ENCODE measurements at places on chromosomes 16 and 17.

GRCh38 chr16:85782451-85782850 lies 16.9 kb downstream of the EMC8 start:
- DNase-seq, result no peak

DNA sequence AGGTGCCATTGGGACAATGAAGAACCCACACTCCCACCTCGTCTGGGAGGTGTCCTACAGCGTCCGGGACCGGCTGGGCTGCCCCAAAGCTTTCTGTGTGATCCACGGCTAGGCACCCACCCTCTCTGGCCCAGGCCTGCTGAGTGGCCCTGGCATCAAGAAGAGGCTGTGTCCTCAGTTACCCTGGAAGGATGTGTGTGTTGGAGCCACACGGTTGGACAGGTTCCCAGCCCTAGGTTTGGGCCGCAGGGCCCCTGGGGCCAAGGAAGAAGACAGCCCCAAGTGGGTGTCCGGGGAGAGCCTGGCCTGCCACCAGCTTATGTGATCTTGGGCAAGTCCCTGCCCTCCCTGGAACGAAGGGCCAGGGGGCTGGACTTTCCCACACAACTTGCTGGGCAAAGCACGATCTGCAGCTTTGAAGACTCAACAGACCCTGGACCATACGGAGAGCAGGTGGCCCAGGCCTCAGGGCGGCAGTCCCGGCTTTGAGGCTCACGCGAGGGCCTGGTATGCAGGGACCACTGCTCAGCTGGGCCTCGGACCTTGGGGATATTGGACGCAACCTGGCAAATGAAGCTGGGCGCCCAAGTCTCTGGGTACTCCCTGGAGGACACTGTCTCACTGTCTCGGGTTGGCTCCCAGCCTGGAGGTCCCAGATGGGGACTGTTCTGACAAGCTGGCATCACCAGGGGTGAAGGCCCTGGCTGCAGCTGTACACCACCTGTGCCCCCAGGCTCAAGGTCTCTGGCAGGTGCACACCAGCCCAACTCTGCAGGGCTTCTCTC lies 17.5 kb downstream of the MYBBP1A start:
- no peak for DNase-seq

DNA sequence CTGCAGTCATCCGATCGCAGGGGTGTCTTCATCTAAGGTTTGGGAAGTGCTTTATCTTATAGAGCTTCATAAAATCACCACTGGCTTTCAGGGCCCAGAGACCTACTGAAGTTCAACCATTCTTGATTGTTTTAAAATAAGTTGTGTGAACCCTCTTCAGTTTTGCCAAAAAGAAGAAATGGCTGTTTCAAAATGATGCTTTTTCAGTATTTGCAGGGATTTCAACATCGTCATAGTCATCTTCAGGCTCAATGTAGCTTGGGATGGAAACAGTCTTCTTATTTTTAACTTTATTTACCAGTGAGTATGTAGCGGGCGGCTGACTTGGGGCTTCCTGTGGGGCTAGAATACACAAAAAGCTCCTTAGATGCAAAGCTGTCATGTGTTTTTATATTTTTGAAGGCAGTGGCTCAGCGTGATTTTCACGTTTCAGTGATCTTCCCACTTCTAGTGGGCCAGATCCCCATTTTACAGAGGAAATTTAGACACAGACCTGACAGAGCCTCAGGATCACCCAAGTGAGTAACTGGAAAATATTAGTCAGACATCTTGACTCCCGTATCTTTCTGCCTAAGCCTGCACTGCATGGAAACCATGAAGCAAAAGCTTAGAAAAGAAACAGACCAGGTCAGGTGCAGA lies 19.1 kb upstream of the ZNF594 start:
- DNase-seq, result no peak

GRCh38 chr17:35607239-35607847 lies 20.2 kb downstream of the AP2B1 start:
- no peak for DNase-seq

DNA sequence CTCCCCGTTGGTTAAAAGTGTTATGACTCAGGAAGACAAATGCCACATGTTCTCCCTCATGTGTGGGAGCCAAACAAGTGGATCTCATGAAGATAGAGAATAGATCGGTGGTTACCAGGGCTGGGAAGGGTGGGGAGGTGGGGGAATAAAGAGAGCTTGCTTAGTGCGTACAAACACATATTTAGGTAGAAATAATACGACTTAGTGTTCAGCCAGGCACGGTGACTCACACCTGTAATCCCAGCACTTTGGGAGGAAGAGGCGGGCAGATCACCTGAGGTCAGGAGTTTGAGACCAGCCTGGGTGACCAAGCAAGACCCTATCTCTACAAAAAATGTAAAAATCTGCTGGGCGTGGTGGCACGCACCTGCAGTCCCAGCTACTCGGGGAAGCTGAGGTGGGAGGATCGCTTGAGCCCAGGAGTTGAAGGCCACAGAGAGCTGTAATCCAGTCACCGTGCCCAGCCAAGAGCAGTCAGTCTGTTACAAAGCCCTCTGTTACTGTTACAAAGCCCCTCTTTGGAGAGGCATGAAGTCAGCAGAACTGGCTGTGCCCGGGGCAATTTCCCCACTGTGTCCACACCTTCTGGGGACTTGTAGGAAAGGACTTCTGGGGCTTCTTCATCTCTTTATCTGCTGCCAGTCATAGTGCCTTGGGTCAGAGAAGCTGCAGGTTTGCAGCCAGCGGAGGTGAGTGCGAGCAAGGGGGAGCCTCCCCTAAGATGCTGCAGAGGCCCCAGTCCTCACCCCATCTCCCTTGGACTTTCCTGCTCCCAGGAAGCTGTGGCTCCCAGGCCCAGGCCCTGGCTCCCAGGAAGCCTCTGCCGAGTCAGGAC lies 4.3 kb upstream of the ALDH3A1 start:
- no peak for DNase-seq
